ENCODE measurements at places on chromosomes 12 and 14.

DNA sequence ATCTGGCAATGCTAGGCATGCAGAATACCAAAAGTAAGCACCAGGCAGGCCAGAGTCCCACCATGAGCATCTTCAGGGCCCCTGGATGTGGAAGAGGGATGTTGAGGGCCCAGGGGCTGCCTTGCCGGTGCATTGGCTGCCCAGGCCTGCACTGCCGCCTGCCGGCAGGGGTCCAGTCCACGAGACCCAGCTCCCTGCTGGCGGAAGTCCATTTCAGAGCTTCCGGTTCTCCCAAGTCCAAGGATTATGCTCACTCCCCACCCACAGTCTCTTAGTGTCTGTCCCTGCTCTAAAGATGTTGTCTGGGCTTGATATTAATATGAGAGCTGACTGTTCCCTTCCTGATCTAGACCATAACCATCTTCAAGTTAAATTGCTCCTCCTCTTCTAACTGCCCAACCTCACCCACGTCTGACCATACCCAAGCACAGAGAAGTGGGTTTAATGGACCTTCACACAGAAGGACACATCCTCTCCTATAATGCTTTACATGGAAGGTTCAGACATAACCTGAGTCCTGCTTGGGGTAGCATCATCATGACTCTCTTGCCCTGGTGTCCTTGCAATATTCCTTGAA lies 117.4 kb downstream of the DAD1 start:
- DNase-seq, result no peak

- no peak for DNase-seq
These were observed 28.1 kb downstream of the APOBEC1 start for GRCh38 chr12:7637615-7638014.

- no peak for DNase-seq
These were observed 364 bp upstream of the GPR65 start for GRCh38 chr14:88004506-88005036.

GRCh38 chr12:77488041-77488620 lies 342.6 kb upstream of the NAV3 start:
- DNase-seq, result no peak

DNA sequence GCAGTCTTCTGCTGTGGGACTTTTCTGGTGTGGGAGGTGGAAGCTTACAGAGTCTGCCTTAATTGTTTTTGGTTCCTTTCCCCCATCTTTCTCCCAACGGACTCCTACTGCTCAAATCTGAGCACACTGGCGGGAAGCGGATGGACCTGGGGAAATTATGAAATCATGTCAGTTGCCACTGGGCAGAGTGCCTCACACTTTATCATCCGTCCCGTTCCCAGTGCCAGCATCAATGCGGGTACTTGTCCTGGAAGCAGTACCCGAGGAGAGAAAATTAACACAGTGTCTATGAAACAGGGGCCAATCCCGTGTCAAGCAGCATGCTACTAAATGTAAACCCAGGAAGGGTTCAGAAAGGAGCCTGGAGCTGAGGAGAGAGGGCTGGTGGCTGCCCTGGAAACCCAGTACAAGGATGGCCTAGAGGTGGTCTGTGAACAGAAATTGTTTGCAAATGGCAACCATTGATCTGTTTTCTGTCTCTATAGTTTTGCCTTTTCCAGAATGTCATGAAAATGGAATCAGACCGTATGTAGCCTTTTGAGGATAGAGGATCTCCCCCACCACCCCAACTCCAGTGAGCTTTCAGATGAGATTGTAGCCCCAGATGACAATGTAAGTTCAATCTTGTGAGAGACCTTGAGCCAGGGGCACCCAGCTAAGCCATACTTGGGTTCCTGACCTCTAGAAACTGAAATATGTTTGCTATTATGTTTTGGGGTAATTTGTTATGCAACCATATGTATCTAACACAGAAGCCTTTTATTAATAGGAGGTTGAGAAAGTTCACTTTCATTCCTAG lies 908 bp upstream of the CDKL1 start:
- no peak for DNase-seq

GRCh38 chr12:28866715-28867503 lies 282.2 kb upstream of the FAR2 start:
- no peak for DNase-seq

GRCh38 chr12:56928262-56928661 lies 5.9 kb downstream of the SDR9C7 start:
- no peak for DNase-seq

Measured in HFF-Myc (cell line).